ENCODE measurements at places on chromosomes 7 and 10.

DNA sequence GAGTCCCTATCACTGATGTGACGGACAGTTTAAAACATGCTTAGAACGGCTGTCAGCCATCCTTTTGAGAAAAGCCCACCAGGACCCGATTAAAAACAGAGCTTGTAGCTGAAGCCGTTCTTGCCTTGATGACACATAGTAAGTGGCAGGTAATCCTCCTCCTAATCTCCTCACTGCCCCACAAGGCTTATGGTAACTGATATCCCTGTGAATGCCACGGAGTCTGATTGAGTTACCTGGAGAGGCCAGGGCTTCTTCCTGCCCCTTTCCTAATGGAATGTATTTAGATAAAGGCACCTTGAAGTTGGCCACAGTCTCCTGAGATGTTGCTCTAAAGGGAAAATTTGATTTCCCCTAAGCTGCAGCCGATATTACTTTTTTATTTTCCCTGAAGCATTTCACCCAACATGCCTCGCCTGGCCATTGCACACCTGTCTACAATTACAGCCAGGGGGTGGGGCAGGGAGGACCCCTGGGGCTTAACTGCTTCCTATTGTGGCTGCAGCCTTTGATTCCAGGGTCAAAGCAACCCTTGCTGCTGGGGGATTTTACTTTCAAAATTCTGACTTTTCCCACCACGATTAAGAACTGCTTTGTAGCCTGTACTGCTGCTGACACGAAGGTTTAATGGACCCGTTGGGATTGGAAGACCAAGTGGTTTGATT lies 169.0 kb upstream of the GPR26 start:
- no peak for DNase-seq

GRCh38 chr7:115980159-115980558 lies 50.4 kb downstream of the TFEC start:
- DNase-seq = no peak

- DNase-seq = peak; percentile 50
Measured at GRCh38 chr10:78602201-78602932, 466.4 kb upstream of the ZMIZ1 start.

GRCh38 chr7:14341200-14341775 lies 351.8 kb upstream of the ETV1 start:
- DNase-seq = no peak

GRCh38 chr7:2472739-2473138 lies 3.5 kb downstream of the GRIFIN start:
- DNase-seq = peak; percentile 65

DNA sequence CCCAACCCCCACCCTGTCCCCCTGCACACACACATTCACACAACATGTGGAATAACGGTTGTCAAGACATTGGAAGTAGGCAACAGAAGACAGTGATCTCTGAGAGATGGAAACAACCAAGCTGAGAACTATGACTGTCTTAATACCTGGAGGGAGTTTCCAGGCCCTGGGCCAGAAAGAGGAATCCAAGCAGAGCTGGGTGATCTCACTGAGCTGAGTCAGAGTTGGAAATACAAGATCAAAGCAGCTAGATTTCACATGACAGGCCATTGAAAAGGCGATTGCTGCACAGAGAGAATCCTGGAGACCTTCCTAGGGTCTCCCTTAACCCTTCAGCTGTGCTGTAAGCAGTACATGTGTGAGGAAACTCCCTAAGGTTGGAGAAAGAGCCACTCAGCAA lies 165.8 kb upstream of the PRSS1 start:
- no peak for DNase-seq

GRCh38 chr7:139669106-139670061 lies 108.4 kb downstream of the HIPK2 start:
- DNase-seq = no peak

DNA sequence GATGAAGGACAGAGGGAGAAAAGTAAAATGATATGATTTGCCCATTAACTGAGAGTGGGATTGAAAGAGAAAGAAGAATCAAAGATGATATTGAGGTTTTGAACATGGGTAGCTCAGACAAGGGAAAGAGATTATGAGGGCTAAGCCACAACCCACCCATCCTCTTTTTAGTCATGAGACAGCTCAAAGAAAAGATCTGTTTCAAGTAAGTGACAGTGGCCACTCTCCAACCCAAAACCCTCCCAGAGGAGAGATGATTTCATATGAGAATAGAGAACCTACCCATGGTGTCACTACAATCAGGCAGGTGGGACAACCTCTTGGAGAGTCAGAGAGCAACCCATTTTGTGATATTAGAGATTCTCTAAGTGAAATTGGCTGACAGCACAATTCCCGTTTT lies 32.2 kb downstream of the PLXNA4 start:
- no peak for DNase-seq

DNA sequence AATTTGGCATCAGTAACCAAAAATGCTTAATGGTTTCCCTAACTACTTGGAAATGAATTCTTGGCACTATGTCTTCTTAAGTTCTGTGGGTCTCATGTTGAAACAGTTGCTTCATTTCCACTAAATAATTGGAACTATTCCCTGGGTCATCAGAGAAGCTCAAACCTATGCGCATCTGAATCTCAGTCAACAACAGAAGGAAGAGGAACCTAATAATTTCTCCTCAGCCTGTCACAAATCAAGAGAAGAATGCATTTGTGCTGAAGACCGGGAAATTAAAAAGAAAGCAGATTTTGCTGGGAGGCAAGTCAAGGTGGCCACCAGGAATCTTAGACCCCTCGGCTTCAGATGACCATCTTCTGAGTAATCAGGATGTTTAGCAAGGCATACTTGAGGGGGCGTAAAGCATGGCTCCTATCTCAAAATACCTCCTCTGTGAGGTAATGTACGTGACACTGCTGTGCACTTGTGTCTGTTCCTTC lies 41.4 kb downstream of the TOMM7 start:
- DNase-seq = no peak

DNA sequence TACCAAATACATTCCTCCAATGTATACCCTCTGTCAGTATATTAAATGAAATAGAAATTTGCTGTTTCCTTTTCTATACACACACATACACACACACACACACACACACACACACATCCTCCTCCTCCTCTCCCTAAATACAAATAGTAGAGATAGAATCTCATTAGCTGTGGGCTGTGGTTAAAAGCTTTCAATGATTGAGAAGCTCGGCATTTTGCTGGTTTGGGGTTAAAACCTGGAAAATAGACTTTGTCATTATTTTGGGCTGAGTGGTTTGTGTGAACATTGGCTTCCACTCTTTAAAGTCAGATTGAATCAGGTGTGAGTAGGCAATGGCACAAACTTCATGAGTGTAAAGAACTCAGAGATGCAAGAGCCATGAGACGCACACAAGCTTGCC lies 596.0 kb downstream of the XPNPEP1 start:
- no peak for DNase-seq

Data from coronary artery (tissue), 2 donors.